H1 (cell line): ENCODE measurements at places on chromosomes 11 and 22.

- no peak for DNase-seq
These were observed 42.6 kb upstream of the EED start for GRCh38 chr11:86202013-86202336.

GRCh38 chr22:42065438-42066125 lies 5.0 kb downstream of the NAGA start:
- no peak for DNase-seq

- DNase-seq = no peak
These were observed 1.4 kb downstream of the SREBF2 start for GRCh38 chr22:41834005-41834944.

- DNase-seq = no peak
These were observed 30.4 kb downstream of the PAAF1 start for GRCh38 chr11:73907191-73907590.

DNA sequence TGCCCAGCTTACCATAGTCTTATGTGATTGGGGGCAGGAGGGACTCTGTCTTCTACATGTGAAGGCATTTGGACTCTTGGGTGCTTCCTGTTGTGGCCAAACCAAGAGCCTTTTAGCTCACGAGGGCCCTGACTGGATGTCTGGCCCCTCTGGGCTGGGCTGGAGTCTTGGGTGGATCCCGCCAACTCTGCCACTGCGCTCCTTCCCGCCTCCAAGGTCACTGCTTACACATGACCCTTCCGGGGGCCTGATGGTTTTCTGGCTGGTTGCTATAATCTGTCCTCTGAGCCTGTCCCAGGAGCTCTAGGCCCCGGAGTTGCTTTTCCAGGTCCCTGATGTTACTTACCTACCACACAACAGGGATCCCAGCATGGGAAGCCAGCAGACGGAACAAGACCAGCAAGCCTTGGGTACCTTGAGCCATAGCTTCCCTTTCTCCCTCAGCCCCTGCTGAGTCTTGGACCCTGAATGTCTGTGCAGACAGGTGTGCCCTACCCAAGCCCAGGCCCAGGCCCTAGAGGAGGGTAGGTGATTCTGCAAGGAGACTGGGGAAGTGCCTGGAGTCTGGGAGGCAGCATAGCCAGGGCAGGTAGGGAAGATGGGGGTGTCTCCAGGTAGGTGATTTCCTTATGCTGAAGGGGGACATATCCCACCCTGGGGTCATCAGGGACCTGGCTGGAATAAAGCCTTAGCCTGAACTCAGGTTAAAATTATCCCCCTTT lies 100.3 kb downstream of the TSPAN18 start:
- DNase-seq = no peak

DNA sequence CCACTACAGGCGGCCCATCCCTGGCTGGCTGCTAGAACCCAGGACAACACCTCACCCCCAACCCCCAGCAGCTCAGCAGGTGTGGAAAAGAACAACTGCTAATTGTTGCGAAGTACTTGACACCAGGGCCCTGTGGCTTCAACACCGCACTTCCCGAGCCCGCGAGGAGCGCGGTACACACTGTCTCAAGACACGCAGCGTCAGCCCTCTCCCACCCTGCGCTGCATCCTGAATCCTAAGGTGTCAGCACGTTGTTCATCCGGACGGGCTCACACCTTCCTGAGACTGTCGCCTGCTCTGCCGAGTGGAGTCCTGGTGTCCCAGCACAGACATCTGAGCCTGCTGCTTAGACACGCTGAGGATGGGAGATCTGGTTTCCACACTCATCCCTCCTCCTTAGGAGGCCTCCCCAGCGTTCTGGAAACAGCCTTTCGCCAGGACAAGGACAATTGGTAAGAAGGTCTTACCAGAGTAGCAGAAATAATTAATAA lies 1336.2 kb downstream of the BRD1 start:
- DNase-seq = no peak

DNA sequence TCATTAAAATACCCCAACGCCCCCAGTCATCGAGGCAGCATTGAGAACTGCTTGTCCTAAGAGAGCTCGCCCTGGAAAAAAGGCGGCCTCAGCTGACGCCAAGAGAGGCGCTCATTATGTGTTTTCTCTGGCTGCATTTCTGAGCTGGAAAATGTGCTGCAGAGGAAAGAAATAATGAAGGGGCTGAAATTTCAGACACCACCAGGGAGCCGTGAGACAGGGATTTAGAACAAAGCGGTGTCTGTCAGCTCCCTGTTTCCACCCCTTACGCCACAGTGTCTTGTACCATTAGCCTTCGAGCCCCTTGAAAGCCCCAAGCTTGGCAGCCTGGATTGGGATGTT lies 14.4 kb downstream of the USH1C start:
- no peak for DNase-seq

DNA sequence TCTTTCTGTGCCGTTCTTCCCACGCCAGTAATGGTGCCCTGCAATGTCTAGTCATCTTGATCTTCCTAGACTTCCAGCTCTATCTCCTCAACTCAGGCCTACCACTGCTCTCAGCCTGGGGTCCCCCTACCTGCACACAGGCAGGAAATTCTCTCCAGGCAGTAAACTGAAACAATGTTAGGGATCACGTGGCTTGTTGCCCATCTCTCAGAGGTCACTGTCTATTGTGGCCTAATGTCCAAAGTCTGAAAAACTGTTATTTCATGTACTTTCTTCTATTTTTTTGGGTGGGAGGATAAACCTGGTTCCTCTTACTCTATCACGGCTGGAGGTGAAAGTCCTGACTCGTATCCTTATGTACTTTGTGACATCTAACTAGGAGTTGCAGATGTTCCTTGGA lies 59.1 kb downstream of the CCDC34 start:
- no peak for DNase-seq

DNA sequence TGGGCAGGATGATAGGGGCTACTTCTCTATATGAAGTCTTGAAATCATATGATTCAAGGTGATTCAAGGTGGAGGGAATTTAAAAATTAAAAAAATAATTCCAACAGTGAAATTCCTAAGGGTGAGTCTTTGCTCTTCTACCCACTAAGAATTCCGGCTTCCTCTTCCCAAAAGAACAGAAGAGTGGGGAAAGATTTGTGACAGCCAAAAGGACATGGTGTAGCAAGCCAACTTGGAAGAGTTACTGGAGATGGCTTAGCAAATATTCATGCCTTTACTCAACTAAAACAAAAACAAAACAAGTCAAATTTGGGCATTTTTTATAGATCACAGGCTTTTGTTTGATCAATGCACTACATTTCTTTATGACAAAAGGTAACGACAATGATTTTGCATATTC lies 12.3 kb downstream of the ZBED5 start:
- DNase-seq = no peak

DNA sequence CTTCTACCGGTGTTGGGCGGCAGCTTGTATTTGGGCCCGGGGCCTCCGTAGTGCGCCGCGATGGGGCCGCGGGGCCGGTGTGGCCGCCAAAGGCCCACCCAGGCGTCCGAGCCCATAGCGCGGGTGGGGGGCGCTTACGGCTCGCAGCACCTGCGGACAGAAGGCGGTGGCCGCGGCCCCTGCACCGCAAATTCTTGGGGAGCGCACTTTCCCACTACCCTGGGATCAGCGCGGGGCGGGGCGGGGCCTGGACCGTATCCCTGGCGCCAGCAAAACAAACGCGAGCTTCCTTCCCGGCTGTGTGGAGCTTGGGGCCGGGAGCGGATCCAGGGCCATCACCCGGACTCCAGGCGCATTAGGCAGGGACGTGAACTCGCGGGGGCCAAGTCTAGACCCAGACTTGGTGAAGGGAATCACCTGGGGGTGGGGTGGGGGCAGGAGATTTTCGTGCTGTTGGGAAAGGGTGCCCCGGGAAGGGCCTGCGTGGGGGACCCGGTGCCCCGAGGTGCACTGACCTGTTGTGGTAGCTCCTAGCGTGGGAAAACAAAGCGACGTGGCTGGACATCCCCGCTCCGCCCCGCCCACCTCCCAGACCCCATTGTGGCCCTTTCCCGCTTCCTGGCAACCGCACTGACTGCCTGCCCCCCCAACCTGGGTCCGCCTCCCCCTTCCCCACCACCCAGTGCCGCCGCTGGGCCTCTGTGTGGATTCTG lies 2.3 kb upstream of the TYMP start:
- no peak for DNase-seq

- DNase-seq = peak; percentile 96
These were observed at the start of gene VPS11 for GRCh38 chr11:119067371-119068222. VPS11 (plus strand) TSS chr11:119067818; CDS start chr11:119067824, 6 bp downstream.

DNA sequence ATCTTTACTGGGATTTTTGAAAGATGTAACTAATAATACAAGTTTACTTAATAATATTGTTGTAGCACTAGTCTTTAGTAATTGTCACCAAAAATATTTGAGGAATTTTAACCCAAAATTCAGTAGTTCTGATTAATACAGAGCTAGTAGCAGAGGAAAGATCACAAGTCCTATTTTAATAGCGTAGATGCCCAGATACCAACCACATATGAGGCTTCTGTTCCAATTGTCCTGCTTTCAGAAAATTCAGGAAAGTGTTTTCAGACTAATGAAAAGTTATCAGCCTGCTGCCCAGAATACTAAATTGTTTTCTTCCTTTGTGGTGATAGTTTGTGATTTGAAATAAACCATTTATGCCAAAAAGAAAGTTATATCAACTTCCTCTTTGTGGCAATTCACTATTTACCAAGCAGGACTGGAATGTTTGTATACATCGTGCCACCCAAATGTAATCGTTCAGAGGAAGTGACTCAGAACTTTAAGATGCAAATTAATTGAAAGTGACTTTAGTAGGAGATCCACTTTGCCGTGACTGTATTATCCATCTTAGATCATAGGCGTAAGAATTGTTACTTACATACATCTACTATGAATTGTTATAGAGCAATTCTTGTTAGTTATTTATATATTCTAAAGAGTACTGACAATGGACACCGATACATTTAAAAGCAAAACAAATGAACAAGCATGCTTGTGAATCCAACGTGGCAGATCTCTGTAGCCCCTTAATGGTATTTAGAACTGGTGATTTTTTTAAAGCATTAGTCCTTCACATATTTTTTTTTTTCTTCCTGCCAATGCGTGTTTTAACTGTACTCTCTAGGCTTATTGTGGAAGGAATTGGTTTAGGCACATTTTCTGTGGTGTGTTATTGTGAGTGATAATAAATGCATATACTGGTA lies 231.0 kb downstream of the DDX10 start:
- no peak for DNase-seq

- DNase-seq = no peak
These were observed 50.2 kb downstream of the PITPNB start for GRCh38 chr22:27868732-27869282.

- DNase-seq = no peak
These were observed 12.6 kb downstream of the MS4A15 start for GRCh38 chr11:60769273-60769672.

- DNase-seq = no peak
These were observed 45.0 kb downstream of the SMCO4 start for GRCh38 chr11:93498161-93498560.

GRCh38 chr11:64148226-64148916 lies 17.5 kb downstream of the MACROD1 start:
- DNase-seq = peak; percentile 56

GRCh38 chr11:70359451-70360205 lies 38.7 kb upstream of the CTTN start:
- no peak for DNase-seq

GRCh38 chr22:21686634-21687393 lies 21.0 kb downstream of the PPIL2 start:
- DNase-seq = no peak

DNA sequence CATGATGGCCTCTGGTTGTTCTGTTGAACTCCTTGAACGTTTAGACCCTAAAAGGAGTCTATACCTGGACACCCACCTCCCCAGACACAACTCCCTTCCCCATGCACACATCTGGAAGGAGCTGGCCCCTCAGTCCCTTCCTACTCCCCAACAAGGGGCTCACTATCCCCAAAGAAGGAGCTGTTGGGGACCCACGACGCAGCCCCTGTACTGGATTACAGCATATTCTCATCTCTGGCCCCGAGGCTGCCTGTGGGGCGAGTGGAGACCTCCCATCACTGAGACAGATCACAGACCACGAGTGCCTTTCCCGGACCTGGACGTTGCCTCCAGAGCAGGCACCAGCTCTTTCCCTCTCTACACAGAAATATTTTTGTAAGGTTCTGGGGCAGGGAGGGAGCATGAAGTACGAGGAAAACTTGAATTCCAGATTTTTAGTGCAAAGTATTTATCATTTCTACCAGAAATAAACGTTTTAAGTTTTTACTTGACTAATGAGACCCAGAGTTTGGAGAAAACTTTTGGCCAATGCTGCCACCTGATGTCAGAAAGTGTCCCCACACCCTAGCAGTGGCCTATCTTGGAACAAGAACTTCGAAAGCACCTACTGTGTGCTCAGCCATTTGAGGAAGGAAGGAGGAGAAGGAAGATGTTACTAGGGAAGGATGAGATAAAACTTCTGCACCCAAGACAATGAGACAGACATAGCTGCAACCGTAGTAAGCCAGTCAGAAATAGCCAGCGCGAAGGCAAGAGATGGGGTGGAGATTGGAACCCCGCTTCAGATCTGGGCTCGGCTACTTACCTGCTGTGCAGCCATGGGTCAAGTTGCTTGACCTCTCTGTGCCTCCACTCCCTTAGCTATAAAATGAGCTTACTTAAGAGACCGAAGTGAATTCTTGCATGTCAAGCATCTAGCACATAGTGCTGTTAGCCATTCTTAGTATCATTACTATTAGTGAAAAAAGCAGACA lies 10.2 kb upstream of the POU2F3 start:
- DNase-seq = no peak

GRCh38 chr11:13667245-13667644 lies 1.2 kb upstream of the FAR1 start:
- DNase-seq = no peak

DNA sequence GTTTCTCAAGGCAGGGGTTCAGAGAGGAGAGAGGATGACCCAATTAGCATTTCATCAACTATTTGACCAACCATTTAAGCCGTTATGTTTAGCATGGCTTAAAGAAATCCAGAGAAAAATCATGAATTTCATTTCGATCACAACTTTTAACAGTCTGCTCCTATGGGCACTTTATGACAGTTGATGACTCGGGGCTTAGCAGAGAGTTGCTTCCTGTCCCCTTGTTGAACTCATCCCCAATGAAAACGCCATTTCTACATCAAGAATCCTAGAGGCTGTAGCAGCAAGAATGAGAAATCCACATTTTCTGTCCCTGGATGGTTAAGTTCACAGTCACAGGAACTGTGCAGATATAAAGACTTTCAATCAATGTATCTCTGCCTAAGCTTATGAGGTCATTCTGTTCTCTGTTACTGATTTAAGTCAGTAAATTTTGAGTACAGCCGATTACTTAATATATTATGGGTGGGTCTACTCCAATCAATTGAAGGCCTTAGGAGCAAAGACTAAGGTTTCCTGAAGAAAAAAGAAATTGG lies 81.1 kb downstream of the BDNF start:
- no peak for DNase-seq

DNA sequence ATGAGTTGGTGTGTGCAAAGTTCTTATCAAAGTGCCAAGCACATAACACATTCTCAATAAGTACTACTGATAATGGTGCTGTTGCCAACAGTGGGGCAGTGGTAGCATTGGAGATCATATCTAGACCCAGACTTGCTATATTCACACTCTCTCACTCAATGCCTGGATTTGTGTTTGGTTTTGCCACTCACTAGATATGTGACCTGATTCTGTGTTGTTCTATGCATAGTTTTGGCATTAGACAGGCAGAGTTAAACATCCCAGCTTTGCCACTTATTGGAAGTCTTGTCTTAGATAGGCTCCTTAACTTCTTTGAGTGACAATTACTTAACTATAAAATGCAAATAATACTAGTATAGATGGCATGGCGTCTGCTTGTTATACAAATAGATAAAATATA lies 642.6 kb upstream of the CCDC179 start:
- DNase-seq = no peak

GRCh38 chr11:15607361-15608036 lies 492.8 kb downstream of the INSC start:
- DNase-seq = no peak
